Right cardiac atrium (tissue), 5 donors: ENCODE measurements at places on chromosomes 4 and X.

DNA sequence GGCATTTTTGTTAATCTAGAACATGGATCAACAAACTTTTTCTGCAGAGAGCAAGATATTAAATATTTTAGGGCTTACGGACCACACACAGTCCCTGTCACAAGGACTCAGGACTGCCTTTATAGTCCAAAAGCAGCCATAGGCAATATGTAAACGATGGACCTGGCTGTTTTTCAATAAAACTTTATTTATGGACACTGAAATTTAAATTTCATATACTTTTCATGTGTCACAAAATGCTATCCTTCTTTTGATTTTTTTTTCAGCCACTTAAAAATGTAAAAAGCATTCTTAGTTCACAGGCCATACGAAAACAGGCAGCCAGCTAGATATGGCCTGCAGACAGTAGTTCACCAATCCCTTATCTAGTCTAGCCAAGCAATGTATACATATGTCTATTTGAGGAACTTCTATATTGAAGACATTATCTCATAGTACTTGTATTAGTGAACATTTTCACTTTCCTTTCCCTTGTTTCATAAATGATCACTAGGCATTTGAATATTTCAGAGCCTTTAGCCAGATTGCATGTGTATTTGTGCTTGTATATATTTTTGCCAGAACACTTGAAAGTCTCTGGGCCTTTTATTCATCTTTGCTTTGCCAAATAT is 350.9 kb downstream of the RPA4 start:
- DNase-seq = no peak

GRCh38 chrX:70613295-70613694 is 168.7 kb downstream of the DLG3 start:
- no peak for DNase-seq

GRCh38 chr4:122906859-122907305 is 15.5 kb downstream of the NUDT6 start:
- no peak for DNase-seq

GRCh38 chrX:120244395-120244734 is 6.2 kb upstream of the ZBTB33 start:
- DNase-seq = peak; percentile 16

DNA sequence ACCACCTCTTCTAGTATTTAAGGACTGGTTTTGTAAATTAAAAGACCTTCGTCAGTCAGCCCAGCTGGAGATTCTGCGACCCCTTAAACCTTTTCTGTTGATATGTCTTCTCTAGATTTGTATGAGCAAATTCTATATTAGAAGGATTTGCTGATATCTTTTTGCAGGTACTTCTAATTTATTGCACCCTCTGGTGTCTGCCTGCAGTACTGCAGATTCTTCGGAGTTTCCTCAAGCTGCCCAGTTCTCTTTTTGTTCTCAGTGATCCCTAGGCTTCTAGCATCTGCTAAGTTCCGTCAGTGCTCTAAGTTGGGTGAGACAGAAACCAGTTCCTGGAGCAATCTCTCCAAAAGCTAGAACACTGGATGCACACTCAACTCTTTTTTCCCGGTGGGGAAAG is 545.2 kb downstream of the C4orf33 start:
- peak; percentile 68 for DNase-seq

GRCh38 chr4:8276358-8277240 is 7.0 kb downstream of the HTRA3 start:
- DNase-seq = peak; percentile 90

GRCh38 chr4:146335763-146336409 is 121.5 kb downstream of the REELD1 start:
- DNase-seq = no peak

- DNase-seq = no peak
Measured at GRCh38 chr4:123259676-123260646, 136.6 kb upstream of the SPRY1 start.

- DNase-seq = no peak
Measured at GRCh38 chr4:182808673-182809416, 108.3 kb downstream of the DCTD start.

DNA sequence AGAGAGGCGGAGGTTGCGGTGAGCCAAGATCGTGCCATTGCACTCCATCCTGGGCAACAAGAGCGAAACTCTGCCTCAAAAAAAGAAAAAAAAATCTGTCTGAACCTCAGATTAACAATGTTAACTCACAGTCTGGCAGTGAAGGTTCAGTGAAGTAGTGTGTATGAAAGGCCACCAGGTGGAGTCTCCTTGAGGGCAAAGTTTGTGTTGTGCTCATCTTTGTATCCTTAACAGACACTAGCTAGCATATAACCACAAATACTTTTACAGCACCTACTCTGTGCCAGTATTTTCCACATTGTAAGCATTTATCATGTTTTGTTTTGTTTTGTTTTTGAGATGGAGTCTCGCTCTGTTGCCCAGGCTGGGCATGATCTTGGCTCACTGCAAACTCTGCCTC is 46.0 kb upstream of the MGST2 start:
- no peak for DNase-seq

- no peak for DNase-seq
Measured at GRCh38 chr4:81516241-81516640, 44.5 kb upstream of the RASGEF1B start.
